ENCODE measurements at places on chromosomes 1 and 21.

GRCh38 chr1:91944087-91944486 lies 5.1 kb upstream of the BRDT start:
- no peak for DNase-seq

DNA sequence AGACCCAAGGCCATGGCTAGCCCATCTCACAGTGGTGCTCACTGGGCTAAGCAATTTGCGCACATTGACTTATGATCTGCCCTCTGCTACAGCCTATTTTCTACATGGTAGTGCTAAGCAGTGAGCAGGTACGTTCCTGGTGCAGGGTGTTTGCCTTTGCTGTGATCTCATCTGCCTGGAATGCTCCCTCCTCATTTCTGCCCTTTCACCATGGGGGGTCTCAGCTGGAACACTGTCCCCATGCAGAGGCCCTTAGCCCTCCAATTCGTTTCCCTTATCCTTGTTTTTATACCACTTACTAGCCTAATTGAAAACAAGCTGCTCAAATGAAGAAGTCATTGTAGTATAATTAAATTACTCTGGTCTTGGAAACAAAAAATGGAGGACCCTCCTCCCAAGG lies 2.0 kb upstream of the B3GALT5 start:
- DNase-seq: no peak

- no peak for DNase-seq
Observed at GRCh38 chr1:28236656-28237322, 865 bp downstream of the ATP5IF1 start.

DNA sequence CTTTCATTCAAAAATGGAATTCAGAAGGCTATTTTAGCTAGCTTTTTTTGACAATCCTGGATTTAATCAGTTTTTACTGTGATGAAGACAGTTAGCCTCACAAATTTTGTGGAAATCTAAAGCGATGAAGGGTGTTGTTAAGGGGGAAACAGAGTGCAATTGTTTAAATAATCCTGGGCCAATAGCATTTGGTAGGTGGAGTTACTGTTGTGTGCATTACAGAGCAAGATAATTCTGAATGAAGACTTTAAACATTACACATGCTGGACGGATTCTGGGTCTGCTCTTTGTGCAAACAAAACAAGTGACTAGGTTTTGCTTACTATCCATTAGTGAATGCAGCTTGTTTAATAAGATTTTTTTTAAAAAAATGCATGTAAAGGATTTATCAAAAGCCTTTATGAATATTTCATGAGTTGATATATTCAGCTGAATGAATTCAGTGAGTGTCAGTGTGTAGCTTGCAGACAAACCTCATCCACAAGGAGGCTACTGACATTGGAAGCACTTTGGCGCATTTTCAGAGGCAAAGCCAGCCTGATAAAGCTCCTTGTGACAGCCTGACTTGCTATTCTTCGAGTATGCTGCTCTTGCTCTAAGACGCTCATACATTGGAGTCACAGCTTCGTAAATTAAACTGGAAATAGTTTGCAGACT lies 199.6 kb downstream of the PDE4B start:
- DNase-seq: no peak

DNA sequence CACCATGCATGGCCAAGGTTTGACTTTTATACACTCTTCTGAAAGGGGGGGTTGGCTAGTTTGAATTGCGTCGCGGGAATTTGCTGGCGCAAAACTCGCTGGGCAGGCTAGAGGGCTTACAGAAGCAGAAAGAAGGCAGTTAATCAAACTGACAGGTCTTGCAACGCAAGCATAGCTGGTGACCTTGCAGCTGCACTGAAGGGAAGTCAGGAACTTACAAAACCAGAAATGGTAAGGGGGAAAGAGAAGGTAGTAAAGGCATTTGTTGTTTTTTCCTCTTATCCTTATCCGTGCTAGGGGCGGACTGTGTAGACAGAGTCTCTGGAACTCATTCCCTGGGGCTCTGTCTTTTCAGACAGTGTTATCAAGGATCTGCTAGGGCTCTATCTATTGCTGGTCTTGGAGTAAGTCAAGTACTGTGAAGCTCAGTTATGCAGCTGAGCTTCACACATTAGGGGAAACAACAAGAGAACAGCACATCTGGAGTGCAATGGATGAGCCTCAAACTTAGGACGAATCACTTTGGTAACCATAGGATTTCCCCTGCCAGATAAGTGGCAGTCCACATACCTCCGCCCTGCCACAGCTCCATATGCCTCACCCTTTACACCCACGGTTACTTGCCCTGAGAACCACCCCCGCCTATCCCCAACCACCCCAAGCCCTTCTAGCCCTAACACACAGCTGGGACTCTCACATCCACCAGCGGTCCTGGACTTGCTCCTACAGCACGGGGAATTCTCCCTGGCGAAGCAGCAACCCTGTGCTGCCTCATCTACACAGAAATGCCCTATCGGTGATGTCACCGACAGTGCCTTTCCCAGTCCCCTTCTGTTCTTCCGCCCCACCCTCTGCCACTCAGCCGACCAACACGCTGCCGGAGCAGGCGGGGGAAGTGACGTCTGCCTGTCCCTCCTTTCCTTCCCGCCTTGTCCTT lies 251.4 kb downstream of the FAM72C start:
- DNase-seq: no peak
